ENCODE measurements at places on chromosomes 6 and 20. TPM values are rescaled to one million over a fixed set of nuclear protein-coding genes. Genes with fewer than 3 reads are reported as not detected.

DNA sequence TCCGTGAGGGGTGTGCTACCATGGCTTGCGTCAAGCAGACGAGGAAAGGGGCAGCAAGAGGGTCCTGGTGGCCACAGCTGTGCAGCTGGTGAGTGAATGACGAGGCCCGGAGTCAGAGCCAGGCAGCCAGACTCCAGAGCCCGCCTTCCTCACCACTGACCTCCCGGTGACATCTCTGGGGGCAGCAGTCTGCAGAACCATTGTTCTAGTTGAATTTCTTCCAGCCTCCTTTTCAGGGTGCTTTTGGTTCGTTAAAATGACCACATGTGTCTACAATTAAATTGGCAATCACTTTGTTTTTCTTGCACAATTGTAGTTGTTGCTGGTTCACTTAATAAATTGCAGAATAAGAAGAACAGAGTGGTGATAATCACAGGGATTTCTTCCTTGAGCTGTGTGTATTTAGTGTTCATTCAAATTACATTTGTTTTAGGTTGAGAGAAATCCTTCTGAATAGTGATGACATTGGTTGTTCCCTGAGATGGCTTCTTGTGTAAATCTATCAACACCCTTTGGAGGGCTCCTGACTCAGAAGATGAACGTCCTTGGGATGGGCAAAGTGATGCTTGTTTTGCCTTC is 96.4 kb downstream of the TULP4 start:
- no peak for DNase-seq

GRCh38 chr6:10633216-10633615 is 61.2 kb downstream of the C6orf52 start:
- DNase-seq = no peak

GRCh38 chr6:23413327-23414050 is 712.5 kb upstream of the NRSN1 start:
- DNase-seq = no peak

DNA sequence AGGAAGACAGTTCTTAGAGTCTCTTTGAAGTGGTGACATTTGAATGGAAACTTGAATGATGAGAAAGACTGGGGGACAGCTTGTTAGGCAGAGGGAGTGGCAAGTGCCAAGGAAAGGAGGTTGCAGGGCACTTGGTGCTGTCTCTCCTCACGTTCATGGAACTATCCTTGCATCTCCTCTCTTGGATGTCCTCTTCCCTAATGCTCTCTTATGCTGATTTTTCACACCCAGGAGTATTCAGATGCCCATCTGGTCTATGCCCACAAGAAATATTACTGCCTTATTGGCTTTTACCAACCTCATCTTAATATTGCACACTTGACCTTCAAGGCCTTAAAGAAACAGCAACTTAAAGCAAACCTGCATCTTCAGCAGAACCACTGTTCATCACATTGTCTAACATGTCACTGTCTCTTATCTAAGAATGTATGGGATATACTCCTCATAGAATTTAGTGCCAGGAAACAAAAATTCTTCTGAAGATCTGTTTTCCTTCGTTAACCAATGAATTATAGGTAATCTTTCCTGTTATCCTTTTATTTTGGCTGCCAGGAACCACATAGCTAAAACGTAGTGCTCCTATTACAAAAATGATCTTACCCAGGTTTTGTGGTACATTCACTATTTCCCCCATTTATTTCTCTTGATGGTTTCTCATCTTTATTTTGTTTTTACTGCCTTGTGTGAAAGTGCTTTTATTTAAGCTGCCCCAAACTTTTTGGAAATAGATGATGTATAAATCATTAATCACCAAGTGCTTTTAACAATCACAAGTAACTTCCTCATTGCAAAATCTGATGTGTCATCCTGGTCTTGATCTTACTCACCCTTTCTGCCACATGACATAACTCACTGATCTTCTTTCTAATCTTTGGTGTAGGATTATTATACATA is 12.8 kb downstream of the RGS17 start:
- DNase-seq = no peak

- DNase-seq = no peak
Observed at GRCh38 chr6:5205035-5205507, 55.7 kb downstream of the LYRM4 start.

DNA sequence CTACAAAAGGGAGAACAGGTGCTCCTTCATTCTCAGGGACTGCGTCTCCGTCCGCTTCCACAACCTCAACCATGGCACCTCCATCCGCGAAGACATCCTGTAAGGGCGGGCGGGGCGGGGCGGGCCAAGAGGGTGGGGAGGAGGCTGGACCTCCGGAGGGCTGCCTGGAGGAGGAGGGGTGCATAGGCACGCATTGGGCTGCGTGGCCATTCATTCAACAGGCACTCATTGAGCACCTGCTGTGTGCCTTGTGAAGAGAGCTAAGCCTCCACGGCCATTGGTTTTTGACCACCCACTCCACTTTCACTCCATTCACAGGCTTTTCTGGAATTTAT is 435 bp downstream of the ZSWIM3 start:
- DNase-seq = no peak

GRCh38 chr6:145077382-145077781 is 657.9 kb downstream of the EPM2A start:
- no peak for DNase-seq

DNA sequence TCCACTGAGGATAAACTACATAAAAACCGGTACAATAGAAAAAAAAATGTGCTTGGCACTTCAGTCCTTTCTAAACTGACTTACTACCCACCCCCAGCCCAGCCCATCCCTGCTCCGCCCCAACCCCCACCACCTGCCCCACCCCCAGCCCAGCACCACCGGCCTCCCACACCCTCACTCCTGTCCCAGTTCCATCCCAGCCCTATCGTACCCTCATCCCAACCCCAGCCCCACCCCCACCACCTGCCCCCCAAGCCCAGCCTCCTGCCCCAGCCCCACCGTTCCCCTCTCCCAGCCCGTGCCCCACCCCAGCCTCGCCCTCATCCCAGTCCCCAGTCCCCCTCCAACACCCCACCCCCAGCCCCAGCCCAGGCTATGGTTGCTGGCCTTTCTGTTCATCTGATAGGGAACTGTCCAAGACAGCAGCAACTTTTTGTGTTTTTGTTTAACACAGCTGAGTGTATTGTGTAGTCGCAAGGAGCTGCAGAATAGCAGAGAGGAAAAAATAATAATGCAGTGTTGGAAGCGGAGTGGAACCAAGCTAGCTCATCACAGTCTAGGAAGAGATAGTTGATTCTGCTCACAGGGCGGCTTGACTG is 61.9 kb downstream of the SASH1 start:
- DNase-seq = no peak

- DNase-seq = no peak
Observed at GRCh38 chr6:11318835-11319813, 86.7 kb upstream of the NEDD9 start.

DNA sequence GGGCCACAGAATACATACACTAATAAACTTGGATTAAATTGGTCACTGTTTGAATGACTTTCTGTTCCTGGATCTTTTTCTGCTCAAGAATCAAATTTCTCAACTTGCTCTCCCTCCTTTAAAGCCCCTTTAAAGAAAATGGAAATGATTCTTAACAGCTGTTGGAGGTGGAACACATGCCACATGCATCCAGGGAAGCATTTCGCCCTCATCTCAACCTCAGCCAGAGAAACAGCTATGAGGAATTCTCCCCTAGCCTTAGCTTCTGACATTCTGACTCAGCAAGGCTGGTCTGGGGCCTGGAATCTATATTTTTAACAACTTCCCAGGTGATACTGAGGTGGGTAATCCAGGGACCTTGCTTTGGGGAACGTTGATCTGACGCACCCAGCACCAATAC is 263.4 kb upstream of the ECI2 start:
- DNase-seq = no peak

GRCh38 chr6:166514196-166514595 is 72.3 kb downstream of the RAMACL start:
- no peak for DNase-seq

CD164 gene
- total RNA-seq = 420 TPM

TFAP2A gene
- 0.99 TPM for total RNA-seq

INSM1 gene
- total RNA-seq = 8.6 TPM

WFDC12 gene
- not detected for total RNA-seq

CAP2 gene
- 10.4 TPM for total RNA-seq
